ENCODE measurements at places on chromosomes 3 and 15.
A peak's percentile ranks its signal among the peaks of the same experiment; 100 is the strongest.

GRCh38 chr15:85761635-85762034 lies 33.1 kb downstream of the KLHL25 start:
- no peak for DNase-seq

DNA sequence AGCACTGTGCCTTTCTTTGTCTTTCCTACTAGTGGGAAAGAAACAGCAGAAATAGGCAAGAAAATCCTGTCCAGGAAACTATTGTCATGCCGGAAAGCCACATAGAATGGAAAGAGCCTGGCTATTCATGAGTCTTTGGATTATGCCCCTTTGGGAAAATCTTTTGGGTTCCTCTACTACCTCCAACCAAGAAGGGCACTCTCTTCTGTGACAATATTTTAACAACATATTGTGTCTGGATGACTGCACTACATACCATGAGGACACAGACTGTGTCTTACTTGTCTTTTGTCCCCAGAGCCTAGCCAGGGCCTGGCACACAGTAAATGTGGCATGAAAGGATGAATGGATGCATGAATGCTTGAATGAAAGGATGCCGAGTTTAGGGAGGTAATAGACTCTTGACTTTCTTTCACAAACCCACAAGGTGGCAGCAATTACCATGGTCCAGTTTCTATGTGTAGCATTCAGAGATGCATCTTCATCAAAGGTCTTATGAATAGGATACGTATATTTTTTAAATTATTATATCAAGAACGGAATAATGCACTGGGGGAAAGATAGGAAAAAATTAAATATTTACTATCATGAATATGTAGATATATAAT lies 30.3 kb downstream of the ARL14 start:
- DNase-seq = peak; percentile 48

DNA sequence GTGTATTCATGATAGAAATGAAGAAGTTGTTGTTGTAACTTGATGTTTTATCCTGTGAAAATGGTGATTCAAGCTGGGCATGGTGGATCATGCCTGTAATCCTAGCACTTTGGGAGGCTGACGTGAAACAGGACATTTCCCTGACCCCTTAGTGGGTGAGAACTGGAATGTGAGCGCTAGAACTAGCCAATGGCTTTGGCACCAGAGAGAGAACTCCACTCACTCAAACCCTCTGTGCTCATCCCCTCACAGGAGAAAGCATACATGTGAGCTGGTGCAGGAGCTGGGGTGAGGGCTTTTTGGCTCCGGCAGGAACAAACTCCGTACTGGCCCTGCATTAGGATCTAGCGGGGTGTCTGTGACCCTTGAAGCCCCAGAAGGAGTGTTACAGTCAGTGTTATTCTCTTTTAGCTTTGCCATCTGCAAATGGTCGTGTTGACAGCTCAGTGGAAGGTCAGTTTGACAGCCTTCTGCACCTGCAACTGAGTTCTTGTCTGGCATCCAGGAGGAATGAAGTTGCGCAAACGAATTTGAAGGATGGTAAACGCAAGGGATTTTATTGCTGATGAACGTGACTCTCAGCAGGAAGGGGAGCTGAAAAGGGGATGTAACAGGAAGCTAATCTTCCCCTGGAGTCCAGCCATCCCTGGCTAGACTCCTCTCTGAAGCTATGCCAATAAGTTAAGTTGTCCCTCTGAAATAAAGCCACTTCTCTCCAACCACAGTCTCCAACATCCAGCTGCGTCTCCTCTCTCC lies 1016.6 kb upstream of the CADM2 start:
- no peak for DNase-seq

DNA sequence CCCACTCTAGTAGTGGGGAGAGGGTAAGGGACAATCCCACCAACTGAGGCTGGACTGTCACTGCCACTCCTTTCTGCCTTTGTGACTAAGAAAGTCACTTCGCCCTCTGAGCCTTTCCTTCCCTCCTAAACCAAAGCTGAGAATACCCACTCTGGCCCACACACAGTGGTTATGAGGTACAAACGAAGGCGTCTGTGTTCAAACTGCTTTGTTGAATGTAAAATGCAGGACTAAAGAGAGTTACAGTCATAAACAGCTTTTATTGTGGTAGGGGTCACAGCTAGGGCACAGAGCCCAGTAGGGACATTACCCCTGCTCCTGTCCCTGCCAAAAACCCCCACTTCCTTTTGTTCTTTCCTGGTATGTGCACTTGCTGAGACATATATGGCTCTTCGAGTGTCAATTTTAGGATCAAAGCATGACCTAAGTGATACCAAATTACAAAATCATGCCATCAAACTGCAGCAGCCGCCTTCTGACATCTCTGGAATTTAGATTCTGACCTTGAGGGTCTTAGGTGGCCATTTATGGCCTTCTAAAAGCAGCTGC lies 45.1 kb downstream of the CTDSPL start:
- no peak for DNase-seq

GRCh38 chr3:133119176-133119575 lies 81.0 kb downstream of the TMEM108 start:
- no peak for DNase-seq

DNA sequence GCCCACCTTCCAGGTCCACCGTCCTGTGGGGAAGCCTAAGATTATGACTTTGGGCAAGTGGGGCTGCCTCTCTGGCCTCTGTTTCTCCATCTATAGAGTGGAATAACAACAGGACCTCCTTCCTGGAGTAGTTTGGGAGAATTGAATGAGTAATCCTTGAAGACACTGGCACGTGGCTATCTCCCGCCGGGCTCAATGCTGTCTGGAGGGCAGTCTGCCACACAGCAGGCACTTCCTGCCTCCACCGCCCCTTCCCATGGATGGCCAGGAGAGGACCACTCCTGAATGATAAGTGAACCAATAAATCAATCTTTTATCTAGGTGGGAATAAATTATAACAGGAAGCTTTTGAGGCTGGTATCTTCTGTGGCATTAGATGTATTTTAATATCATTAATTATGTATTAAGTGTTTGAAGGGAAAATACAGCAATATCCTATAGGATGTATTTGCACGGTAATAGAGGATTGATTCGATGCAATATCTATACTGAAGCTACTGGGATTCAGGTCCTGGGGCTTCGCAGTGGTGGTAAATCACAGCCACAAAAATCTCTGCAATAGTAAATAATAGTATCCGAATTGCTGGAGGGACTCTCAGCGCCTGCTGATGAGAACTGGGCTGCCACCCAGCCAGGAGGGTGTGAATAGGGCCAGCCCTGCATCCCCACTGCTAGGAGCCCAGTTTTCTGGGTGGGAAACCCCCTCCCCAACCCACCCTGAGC lies 15.9 kb downstream of the MEGF11 start:
- DNase-seq = no peak

DNA sequence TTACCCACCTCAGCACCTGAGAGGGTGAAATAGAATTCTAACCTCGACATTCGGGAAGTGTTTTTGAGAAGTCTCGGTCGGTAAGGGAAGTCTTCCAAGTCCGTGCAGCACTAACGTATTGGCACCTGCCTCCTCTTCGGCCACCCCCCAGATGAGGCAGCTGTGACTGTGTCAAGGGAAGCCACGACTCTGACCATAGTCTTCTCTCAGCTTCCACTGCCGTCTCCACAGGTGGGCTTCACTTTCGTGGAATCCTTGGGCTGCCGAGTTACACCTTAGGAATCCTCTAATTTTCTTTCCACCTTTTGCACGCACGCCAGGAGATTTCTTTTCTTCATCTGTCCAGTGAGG lies 775 bp downstream of the CCNDBP1 start:
- DNase-seq = no peak

- DNase-seq = no peak
Observed at GRCh38 chr3:70094197-70094596, 94.7 kb downstream of the SAMMSON start.

DNA sequence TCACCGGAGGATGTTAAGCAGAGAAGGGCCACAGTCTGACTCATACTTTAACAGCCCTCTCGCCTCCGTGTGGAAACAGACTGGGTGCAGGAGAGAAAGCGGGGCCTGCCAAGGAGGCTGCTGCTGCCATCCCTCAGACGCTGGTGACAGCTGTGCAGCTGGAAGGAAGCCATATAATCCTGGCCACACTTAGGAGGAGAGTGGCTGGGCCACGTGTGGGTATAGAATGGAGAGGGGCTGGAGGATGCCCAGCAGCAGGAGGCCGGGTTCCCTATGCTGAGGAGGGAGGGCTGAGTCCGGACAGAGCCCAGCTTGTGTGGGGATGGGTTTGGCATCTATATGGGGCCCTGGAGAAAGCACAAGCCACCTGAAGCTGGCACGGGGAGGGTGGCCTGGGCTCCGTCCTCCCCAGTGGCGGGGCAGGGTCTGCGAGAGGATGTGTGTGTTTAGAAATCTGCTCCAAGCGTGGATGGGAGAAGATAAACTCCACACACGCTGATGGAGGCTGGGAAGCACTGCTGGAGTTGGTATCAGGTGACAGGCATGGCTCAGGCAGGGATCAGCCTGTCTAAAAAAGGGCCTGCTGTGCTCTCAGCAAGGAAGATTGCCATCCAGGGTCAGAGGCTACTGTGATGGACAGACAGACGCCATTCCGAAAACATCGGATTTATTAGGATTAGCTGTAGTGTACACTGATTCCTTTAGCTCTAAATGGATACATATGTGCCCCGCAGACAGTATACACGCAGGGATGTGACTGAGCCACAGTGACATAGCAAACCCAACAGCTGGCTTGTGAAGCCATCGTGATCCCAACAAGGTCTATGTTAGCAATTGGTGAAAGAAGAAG lies 15.9 kb downstream of the ABTB1 start:
- DNase-seq = peak; percentile 25

- DNase-seq = peak; percentile 28
Observed at GRCh38 chr15:39321977-39322376, 258.9 kb upstream of the THBS1 start.
